ENCODE measurements at places on chromosomes 13 and 19.

GRCh38 chr13:51524829-51525566 lies 59.3 kb upstream of the WDFY2 start:
- no peak for DNase-seq

GRCh38 chr19:33398361-33399060 lies 25.0 kb downstream of the CEBPG start:
- DNase-seq: no peak

DNA sequence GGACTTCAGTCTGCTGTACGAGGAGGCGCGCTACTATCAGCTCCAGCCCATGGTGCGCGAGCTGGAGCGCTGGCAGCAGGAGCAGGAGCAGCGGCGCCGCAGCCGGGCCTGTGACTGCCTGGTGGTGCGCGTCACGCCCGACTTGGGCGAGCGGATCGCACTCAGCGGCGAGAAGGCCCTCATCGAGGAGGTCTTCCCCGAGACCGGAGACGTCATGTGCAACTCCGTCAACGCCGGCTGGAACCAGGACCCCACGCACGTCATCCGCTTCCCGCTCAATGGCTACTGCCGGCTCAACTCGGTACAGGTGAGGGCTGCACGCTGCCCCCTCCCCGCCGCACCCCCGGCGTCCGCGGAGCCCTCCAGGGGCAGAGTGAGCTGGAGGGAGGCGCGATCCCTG lies 14.6 kb downstream of the KCTD15 start:
- no peak for DNase-seq

DNA sequence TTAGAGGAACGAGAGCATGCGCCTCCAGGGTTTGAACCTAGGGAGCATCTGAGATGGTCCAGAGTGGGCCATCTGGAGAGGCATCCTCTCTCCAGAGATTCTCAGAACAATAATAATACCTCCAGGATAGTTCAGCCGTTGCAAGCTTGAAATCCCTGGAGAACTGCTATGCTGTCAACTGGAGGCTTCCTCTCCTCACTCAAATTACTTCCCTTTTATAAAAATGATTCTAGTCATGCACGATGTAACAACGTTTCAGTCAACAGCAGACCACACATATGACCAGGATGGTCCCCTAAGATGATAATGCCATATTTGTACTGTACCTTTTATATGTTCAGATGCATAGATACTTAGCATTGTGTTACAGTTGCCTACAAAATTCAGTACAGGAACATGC lies 108.7 kb downstream of the SHISA2 start:
- DNase-seq: no peak

GRCh38 chr13:30654430-30654829 lies 36.7 kb downstream of the USPL1 start:
- DNase-seq: no peak
